ENCODE measurements at places on chromosomes 13 and 19.
A peak's percentile ranks its signal among the peaks of the same experiment; 100 is the strongest.

GRCh38 chr19:44671400-44671799 lies at the start of gene CEACAM19:
Gene CEACAM19 (plus strand): TSS chr19:44671482. CDS start chr19:44671932, 450 bp downstream.
- DNase-seq, result peak; percentile 98

DNA sequence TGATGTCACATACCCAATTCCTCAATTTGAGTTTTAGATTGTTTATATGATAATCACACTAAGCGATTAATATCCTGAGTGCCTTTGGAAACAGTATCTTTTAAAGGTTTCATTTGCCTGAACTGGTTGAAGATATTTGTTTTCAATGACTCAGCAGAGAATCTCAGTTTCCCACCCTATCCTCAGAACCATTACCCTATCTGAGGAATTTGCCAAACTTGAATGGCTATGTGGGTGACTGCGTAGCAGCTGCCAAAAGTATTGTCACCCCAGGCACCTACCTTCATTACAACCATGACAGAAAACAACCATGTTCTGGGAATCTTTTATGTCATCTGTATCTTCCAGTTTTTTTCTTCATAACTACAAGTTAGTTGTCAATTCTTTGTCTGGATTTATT lies 440.1 kb upstream of the NBEA start:
- peak; percentile 17 for DNase-seq

DNA sequence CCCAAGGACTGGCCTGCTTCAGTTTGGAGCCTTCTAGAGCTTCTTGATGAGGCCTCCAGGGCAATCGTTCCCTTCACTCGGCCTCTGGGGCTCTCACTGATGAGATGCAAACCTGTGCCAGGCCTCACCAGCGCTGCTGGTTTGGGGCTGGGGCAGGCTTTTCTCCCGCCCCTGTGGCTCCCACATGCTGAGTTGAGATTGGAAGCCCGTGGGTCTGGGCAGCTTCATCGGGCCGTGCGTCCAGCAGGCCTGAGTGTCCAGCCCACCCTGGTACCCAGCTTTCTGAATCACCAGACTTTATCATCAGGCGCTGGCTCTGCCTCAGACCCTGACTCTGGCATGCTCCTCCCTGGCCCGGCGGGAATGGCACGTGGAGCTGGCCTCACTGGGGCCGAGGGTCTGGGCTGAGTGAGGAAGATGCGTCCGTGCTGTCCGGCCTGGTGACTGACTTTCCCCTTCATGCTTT lies 4.3 kb downstream of the CALM3 start:
- DNase-seq, result no peak

DNA sequence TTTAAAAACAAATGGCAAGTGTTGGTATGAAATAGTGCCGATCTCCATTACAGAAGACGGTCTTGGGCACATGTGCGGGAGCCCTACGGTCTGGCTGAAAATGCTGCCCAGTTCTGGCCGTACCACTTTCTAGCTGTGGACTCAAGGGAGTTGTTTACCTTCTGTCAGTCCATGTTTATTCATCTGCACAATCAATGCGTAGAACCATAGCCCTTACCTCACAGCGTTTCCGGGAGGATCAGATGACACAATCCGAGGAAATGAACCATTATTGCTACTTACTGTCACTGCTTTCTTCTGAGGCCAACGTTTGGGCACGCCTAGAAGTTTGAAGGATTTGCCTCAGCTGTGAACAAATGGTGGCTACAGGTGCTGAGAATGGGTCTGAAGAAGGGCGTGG lies 31.2 kb downstream of the GADD45B start:
- peak; percentile 88 for DNase-seq

GRCh38 chr19:49665351-49666119 lies at the start of the genes BCL2L12 and IRF3:
Gene BCL2L12 (plus strand): TSS chr19:49665933. CDS start chr19:49666693, 760 bp downstream.
Gene IRF3 (minus strand): TSS chr19:49665857. CDS start chr19:49664838, 1,019 bp downstream.
- DNase-seq, result peak; percentile 96

- no peak for DNase-seq
Measured at GRCh38 chr13:58630794-58631193, 999.2 kb downstream of the PCDH17 start.

GRCh38 chr13:20049558-20050473 lies 91.3 kb downstream of the ZMYM2 start:
- no peak for DNase-seq

GRCh38 chr13:45439008-45439407 lies 20.8 kb upstream of the SLC25A30 start:
- no peak for DNase-seq

DNA sequence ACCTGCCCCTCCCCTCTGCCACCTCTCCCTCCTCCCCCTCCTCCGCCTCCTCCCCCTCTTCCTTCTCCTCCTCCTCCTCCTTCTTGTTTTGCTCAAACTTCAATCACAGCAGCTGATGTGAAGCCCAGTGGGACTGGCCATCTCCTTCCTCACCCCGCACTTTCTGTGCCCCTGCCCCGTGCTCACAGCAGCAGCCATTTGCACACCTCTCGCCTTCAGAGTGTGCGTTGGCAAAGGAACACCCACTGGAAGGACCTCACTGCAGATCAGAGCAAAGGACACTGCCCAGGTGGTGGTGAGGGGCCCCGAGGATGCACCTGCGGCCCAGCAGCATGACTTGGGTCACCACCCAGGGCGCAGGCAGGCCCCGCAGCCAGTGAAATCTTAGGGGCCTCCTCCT lies 98.8 kb downstream of the SOX1 start:
- no peak for DNase-seq
